ENCODE measurements at places on chromosomes 13 and 19.

GRCh38 chr13:99320693-99321481 is 13.7 kb upstream of the GPR183 start:
- no peak for DNase-seq

- no peak for DNase-seq
Observed at GRCh38 chr19:11225172-11225571, 14.2 kb upstream of the ANGPTL8 start.

- DNase-seq: no peak
Observed at GRCh38 chr13:95516021-95516420, 36.5 kb upstream of the CLDN10 start.

- DNase-seq: no peak
Observed at GRCh38 chr19:31154021-31154420, 195.2 kb downstream of the TSHZ3 start.

DNA sequence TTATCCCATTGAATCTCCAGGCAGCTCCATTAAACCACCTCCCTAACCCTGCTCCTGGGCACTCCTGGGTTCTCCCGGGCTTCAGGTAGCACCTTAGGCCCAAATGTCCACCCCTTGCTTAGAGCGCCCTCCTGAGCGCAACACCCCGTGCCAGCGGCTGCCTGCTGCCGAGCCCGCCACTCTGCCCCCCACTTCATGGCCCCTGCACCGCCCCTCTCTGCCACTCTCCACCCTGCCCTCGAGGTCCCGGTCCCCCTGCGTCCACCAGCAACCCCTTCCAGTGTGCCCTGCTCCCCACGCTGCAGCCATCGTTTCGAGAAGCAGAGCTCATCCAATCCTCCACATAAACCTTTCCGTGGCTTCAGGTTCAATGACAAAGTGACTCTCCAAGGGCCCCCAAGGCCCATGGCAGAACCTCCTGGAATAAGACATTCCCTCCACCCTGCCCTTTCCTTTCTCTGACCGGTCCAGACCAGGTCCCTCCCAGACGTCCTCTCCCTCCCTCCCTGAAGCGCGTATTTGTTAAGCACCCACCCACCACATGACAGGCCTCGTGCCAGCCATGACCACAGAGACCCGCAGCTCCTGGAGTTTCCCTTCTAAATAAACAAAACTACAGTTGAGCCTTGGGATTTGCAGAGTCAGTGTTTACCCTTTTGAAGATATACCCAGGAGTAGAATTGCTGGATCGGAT is 66.6 kb downstream of the ARHGEF18 start:
- no peak for DNase-seq

- DNase-seq: no peak
Observed at GRCh38 chr19:12800923-12801465, 606 bp downstream of the PRDX2 start.

- no peak for DNase-seq
Observed at GRCh38 chr19:6532244-6532999, 1.6 kb downstream of the TNFSF9 start.

DNA sequence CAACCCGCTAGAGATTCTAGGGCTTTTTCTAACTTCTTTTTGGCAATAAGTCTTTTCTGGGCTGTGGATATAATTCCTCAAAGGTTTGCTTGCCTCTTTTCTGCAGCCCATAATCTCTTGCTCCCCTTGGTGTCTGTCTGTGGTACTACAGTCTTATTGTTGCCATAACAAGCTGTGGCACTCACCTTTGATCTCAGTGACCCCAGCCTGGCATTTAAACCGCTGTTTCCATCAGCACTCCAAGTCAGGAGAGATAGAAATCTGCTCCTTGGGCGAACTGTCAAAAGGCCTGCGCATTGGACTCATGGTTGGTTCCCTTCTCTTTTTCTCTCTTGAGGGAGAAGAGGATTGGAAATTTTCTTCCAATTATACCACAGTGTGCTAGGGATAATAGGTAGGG is 14.5 kb upstream of the MPHOSPH8 start:
- peak; percentile 33 for DNase-seq

DNA sequence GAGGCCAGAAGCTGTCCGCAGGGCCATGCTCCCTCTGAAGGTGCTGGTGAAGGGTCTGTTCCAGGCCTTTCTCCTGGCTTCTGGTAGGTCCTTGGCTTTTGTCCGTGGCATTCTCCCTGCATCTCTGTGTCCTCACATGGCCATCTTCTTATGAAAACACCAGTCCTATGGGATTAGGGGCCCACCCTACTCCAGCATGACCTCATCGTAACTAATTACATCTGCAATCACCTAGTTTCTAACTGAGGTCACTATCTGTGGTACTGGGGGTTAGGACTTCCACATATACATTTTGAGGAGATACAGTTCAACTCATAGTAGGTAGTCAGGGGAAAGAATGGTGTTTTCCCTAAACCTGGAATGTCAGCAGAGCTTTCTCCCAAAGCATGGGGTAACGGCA is 3.1 kb downstream of the C13orf42 start:
- no peak for DNase-seq

DNA sequence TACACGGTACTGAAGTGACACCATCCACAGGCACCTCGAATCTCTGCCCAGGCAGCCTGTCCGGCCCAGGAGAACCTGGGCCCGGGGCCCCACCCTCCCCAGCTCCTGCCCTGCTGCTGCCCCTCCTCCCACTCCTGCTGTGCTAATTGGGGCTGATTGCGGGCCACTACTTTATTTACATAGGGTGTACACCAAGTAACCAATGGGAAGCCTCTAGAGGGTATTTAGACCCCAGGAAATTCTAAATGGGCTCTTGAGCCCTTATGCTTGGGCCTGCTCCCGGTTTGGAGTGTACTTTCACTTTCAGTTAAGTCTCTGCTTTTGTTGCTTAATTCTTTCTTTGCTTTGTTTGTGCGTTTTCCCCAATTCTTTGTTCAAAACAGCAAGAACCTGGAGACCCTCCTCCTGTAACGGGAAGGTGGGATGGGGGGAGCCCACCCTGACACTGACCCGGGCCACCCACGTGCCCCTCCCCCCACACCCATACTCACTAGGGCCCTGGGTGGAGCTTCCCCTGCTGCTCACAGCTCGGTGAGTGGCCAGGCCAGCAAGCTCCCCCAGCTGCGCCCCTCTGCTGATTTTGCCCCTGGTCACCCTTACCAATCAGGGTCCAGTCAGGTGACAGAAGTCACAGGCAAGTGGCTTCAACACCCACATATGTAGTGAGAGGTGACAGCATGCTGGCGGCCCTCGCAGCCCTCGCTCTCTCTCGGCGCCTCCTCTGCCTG is 9.4 kb downstream of the SCGB2B2 start:
- DNase-seq: no peak

GRCh38 chr19:49403404-49404187 is 15.5 kb downstream of the KASH5 start:
- peak; percentile 63 for DNase-seq

DNA sequence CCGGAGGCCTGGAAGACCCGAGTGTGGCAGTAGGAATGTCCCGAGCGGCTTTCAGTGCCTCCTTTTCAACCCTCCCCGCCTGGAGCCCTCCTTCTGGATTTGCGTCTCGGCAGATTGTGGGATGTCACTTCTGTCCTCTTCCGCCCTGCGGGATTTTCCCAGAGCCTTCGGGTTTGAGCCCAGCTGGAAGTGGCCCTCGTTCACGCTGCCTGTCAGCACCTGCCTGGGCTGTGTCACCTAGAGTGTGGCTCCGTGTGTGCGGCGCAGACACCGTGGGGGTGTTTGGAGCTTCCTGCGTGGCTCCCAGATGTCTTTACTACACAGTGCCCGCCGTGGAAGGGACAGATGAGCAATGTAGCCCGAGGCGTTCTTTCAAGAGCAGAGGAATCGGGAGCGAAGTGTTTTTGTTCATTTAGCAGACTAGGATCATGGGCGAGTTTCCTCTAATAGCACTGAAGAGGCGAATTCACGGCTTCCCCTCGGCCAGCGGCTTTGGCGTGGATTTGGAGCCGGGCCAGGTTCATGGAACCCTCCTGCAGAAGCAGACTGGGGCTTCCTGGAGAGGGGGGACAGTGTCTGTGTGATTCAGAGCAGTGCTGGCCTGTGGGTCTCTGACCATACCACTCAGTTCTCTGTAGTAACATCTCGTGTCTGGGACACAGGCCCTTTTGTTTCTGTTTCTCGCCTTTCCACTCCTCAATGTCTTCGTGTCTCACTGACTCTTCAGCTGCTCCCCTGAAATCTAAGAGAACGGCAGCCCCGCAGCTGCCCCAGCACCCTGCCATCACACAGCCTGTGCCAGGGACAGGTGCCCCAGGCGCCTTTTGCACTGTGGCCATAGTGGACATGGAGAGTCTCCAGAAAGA is 68.0 kb downstream of the KDM4B start:
- DNase-seq: peak; percentile 75

- no peak for DNase-seq
Observed at GRCh38 chr13:27487776-27488175, 37.4 kb upstream of the MTIF3 start.

DNA sequence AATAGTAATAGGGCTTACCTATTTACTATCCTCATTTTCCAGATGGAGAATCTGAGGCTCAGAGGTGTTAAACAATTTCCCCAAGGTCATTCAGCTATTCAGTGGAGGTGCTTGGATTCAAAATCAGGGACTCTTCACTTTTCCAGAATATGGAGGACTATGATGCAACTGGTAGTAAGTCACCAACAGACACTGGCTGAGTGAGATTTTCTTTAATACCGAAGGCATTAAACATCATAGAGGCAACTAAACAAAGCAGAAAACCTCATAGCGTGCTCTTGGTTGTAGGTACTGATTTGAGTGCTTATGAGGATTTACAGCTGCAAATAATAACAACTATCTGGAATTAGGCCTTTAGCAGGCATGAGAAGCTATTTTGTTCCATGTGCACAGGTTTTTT is 134.4 kb downstream of the DLEU7 start:
- DNase-seq: no peak

GRCh38 chr13:114259974-114260373 is 21.4 kb upstream of the UPF3A start:
- no peak for DNase-seq

- DNase-seq: no peak
Observed at GRCh38 chr19:21269813-21270212, 59.4 kb downstream of the ZNF708 start.

GRCh38 chr19:28386066-28386465 is 826.9 kb downstream of the UQCRFS1 start:
- no peak for DNase-seq

GRCh38 chr13:85738696-85739320 is 60.4 kb downstream of the SLITRK6 start:
- no peak for DNase-seq

GRCh38 chr19:17803264-17803896 is 8.4 kb downstream of the B3GNT3 start:
- DNase-seq: no peak

- DNase-seq: no peak
Observed at GRCh38 chr19:1650650-1651567, 1.5 kb downstream of the TCF3 start.

DNA sequence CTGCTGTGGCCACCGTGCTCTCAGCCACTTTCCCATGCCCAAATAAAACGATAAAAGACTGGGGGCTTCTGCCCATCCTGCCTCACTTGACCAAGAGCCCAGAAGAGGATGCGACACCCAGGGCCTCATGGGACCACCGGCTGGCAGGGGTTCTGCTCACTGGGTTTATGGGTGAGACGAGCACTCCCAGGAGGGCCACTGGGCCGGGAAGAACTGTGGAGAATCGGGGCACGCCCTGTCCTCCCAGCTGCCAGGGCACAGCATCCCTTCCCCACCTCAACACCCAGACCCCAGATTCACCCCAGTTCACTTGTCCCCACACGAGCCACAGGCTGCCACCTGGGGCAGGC is 4.7 kb upstream of the F10 start:
- peak; percentile 9 for DNase-seq

GRCh38 chr13:103873725-103874124 is 807.5 kb upstream of the SLC10A2 start:
- DNase-seq: no peak

- DNase-seq: no peak
Observed at GRCh38 chr19:2048104-2048958, 2.7 kb downstream of the MKNK2 start.

DNA sequence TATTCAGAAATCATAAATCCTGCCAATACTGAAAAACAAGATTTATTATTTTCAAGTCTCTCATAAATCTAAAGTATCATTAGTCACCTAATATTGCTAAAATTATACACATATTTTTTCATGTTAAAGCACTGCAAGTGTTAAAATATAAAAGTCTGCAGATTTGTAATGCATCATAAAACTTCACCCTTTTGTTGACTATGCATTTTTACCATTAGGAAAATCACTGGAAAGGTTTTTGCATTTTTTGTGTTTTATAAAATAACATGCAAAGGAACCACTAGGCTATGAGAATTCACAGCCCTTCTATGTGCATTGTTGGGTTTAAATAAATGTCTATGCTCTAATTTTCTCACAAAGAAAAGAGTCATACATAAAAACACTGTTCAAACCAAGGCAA is 407.3 kb downstream of the DACH1 start:
- no peak for DNase-seq

DNA sequence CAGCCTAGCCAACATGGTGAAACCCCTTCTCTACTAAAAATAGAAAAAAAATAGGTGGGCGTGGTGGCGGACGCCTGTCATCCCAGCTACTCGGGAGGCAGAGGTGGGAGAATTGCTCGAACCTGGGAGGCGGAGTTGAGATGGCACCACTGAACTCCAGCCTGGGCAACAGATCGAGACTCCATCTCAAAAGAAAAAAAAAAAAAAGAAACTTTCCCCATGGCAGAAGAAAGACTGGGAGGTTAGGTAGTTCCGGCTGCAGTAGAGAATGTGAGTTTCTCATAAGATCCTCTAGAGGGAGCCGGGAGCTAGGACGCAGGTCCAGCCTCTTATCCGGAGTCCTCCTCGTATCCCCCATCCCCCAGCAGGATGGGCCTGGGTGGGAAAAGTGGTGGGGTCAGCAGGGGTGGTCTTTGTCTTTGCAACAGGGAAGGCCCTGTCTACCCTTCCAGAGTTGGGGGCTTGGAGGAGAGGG is 13.2 kb upstream of the CREB3L3 start:
- DNase-seq: peak; percentile 59

DNA sequence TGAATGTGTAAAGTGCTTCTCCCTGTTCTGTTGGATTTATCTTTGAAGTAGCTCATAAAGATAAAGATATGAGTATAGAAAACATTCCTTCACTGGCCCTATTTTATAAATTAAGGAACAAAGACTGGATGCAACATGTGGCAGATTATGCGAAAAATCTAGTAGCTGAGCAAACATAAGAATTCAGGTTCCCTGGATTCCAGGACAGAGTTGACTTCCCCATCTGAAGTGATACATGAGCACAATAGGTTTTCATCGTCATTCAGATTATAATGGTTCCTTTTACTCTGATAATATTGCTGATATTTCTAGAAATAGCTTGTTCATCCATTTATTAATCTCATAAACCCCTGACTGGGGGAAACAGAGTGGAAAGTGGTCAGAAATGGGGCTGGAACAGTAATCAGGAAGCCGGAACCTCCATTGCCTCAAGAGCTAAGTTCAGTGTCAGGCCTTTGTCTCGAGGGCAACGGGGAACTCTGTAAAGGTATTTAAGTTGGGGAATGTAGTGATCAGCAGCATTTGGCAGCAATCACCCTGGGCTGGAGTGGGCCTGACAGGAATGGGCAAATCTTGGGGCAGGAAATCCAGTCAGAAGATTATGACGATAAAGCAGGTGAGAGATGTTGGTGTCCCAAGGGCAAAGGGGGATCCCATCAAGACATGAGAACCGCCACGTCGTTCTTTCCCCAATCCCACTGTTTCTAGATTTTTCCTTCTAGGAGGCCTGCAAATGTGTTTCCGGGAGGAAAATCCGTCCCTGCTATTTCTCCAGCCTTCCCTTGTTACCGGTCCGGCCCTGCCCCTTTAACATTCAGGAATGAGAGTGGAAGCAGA is 232.5 kb upstream of the SERP2 start:
- no peak for DNase-seq

Data from WERI-Rb-1 (cell line).